ENCODE measurements at places on chromosomes 7 and 10.

DNA sequence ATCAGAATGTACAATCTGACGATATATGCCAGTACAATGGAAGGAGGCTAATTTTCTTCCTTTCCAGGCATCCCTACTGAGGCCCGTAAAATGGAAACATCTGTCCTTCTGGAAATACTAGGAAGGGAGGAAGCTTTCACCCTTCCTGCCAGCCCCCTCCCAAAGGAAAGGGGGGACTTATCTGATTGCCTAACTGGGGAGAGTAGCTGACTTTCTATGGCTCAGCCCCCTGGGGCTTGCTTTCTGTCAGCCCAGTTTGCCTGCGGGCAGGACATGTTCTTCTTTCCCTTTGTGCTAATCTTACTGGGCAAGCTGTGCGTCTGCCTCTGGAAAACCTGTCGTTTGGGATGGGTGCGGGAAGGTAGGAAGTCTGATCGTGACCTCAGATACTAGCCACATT, 508.9 kb downstream of the SUGCT start:
- DNase-seq = no peak

DNA sequence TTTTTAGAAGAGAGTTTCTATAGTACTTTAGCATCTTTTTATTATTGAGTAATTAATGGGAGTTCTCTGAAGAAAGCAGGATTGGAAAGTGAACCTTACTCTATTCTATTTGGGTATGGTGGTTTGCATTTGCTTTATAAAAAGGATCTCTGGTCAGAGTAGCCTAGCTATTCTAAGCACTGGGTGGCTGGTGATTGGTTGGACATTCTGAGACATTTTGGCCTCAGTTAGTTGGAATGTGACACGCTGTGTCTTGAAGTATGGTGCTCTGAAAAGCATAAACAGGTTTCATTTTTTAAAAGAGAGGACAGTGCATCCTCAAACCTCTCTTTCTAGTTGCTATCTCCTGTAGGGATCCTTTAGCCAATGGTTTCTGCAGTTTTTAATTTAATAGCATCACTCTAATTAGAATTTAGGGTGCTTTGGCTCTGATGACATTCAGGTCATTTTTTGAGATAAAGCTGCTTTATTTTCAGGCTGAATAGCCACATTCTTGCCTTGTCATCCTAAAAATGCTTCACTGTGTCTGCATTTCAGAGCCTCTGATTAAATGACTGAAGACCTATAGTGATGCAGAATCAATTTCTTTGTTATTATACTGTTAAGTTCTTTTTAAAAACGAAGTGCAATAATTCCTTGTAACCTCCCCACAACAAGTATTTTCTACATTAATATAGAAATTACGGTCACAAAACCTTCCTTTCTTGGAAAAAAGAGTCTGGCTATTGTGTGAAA, 20.6 kb downstream of the TMEM178B start:
- no peak for DNase-seq

GRCh38 chr7:17444673-17445072, 146.2 kb downstream of the AHR start:
- peak; percentile 87 for DNase-seq

DNA sequence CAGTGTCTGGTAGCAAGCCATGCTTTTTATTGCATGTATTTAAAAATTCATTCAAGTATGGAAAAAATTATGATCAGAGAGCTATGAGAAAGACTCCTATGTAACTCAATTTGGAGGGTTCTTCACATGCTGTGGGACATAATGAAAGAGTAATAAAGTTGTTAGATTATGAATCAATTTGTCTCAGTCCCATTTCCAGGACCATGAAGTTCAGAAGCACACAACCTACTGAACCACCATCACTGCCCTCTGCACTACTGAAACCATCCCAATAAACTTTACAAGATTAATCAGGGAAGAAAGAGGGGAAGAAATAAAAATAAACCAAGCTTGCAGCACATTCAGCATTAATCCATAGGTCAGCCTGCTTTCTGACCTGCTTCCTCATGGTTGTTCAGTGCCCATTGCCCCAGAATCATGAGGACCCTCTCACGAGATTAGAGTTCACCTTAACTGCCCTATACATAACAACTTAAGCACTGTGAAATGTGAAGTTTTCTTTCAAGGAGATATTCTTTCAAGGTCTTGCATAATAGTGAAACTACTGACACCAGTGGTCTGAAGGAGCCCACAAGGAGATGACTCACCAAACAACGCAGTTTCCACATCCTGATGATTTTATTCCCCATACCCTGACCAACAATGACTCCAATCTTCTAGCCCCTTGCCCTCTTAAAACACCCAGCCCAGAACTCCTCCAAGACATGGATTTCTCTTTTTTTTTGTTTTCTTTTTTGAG, 171.5 kb upstream of the ADCY1 start:
- peak; percentile 80 for DNase-seq

GRCh38 chr10:60400366-60400765, 10.7 kb upstream of the ANK3 start:
- no peak for DNase-seq

- DNase-seq = peak; percentile 2
These were observed 59.3 kb downstream of the COL28A1 start for GRCh38 chr7:7476381-7476780.

DNA sequence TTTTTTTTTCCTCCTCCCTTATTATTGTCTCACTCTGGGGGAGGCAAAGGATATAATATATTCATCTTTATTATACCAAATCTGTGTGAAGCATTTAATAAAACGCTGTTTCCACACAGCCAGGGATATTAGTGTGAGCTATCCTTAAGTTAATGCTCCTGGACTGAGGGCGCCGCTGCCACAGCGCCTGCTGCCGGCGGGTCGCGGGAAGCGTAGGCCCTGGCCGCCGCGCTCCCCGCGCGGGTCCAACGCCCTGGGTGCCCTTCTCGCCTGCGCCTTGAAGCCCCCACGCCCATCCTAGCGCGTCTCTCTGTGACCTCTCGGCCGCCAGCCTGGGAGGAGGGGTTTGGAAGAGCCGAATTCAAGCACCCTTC, 9.5 kb upstream of the LBX1 start:
- peak; percentile 35 for DNase-seq

GRCh38 chr7:128697302-128697905, 25.3 kb downstream of the GARIN1A start:
- peak; percentile 69 for DNase-seq

DNA sequence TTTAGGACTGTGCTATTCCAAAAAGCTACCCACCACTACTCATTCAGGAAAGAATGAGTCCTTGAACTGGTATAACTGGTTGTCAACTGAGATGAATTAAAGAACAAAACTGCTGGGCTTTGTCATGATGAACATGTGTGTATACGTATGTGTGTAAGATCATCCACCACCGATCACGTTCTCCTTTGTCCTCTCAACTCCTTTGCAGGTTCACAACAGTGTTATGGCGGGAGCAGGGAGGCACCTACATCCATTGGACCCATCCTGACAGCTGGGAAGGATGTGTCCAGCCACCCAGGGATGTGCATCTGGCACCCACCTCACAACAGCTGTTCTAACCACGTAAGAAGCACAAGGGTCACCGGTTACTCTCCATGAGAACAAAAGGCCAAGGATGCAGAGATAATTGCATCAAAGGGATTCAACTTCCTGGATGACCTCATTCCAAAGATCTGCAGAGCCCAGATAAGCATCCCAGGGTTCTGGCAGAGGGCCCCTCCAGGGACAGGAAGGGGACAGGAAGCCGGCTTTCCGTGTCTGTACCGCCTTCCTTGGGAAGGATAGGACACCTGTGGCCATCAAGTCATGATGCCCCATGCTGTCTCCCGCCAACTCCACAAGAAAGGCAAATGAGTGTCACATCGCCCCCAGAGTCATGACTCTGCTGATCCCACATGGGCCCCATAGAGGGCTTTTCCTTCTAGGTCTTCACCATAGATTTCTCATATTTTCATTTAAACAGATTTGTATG, 66.1 kb downstream of the STEAP1B start:
- DNase-seq = peak; percentile 91

- DNase-seq = no peak
These were observed 4.2 kb downstream of the HTRA1 start for GRCh38 chr10:122465401-122466040.

DNA sequence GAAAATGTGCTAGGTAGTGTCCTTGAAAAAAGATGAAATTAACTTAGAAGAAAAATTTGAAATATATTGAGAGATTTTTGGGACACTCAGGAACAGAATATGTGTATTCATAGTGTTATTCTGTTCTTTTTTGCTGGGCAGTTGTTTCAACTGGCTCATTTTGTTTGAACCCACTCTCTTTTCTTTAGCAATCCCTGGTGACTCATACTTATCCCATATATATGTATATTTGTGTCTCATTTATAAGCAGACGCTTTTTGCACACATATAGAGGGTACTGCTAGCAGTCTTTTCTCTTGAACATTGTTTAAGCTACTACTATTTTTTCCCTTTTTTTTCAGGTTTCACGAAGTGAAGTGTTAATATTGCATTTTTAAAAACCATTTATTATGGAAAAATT, 1.9 kb downstream of the EXOC6 start:
- peak; percentile 24 for DNase-seq

GRCh38 chr10:4373612-4374011, 452.4 kb upstream of the AKR1E2 start:
- no peak for DNase-seq

- peak; percentile 36 for DNase-seq
These were observed 6.5 kb downstream of the SGCE start for GRCh38 chr7:94649450-94649849.

DNA sequence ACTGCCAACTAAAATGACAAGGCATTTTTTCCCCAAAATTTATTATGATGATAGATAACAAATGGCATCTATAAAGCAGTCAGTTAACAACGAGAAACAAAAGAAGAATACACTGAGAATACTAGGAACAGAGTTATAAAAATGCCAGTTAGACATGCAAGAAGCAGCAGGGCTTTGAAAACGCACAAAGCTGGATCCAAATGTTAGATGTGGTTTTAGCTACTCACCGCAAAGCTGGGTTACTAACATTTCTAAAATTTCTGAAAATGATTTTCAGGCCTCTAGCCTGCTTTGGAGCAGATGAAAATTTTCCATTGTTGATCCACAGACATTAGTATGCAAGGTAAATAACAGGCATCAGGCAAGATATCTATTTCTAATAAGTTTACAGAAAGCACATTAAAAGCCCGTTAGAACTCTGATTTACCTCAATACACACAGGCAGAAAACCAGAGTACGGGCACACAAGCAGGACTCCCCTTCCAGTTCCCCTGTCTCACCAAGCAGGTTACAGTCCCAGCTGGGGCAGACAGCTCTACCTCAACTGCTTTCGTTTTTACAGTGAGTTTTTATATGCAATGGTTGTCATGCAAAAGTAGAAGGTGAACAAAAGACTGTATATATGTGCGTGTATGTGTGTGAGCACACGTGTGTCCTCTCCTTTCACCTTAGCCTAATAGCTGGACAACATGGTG, 37.9 kb downstream of the GLI3 start:
- no peak for DNase-seq

GRCh38 chr10:19168584-19168983, 120.0 kb downstream of the MALRD1 start:
- DNase-seq = peak; percentile 38

GRCh38 chr10:8453587-8453986, 399.1 kb downstream of the GATA3 start:
- no peak for DNase-seq

- no peak for DNase-seq
These were observed 148.0 kb downstream of the EBF3 start for GRCh38 chr10:129815898-129816655.

DNA sequence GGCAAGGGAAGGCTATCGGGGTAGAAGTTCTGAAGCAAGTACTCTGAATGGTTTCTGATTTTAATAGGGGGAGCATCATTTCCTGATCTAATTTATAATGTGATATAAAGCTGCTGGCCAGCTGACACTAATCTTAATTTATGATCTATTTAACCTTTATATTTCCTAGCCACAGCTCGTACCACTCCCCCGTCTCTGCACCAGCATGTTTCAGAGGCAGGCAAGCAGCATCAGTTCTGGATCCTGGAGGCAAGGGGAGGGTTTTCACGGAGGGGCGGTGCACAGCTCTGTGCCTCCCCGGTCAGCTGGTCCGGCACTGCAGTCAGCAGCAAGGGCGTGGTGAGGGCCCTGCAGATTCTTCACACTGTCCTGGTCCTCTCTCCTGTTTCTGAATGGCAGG, 30.0 kb downstream of the MGMT start:
- no peak for DNase-seq

DNA sequence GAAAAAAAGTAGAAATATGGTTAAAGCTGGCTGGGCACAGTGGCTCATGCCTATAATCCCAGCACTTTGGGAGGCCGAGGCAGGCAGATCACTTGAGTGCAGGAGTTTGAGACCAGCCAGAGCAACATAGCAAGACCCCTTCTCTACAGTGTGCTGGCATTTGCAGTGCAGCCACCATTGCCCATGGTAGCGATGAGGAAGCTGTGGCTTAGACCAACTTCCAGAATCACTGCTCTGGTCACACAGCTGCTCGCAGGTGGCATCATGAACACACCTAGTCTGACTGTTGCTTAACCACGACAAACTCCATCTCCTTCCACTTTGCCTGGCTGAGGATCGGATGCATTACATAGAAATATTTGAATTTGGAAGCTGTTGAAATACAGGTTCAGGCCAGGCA, 137.1 kb downstream of the CUX1 start:
- no peak for DNase-seq

GRCh38 chr10:29987471-29987870, 71.9 kb downstream of the JCAD start:
- peak; percentile 26 for DNase-seq

- peak; percentile 96 for DNase-seq
These were observed 29.5 kb upstream of the ANKRD2 start for GRCh38 chr10:97543025-97543546.

GRCh38 chr10:94251568-94251967, 111.2 kb downstream of the NOC3L start:
- DNase-seq = no peak

DNA sequence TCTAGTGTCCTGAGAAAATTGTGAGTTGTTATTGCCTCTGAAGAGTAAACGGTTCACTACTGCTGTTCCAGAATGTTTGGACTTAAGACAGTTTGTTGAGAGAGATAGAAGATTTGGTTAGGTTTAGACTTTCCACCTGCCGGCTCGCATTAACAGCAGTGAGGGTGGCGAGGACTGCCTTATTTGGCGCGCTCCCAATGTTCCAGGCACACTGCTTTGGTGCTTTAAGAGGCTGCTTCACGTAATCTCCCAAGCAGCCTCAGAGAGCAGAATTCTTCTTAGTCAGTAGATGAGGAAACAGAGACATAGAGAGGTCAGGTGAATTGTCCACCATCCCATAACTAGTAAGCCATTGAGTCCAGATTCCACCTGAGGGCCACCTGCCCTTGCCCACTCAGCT, 41.1 kb downstream of the GLRX3 start:
- DNase-seq = no peak

DNA sequence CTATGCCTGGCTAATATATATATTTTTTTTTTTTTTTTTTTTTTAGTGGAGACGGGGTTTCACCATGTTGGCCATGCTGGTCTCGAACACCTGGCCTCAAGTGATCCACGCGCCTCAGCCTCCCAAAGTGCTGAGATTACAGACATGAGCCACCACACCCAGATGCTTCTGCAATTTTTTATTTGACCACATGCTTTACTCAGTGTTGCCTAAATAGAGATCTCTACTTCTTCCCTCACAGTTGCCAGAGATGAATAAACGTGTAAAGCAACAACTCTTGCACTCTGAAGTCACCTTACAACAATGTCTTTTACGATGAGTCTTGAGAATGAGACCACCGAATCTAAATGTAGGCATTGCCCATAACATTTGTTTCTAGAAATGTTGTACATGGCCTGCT, 107.9 kb upstream of the FRMD4A start:
- DNase-seq = no peak

Measured in choroid plexus epithelial cell (primary cell).